ENCODE measurements at places on chromosomes 16 and 17. TPM values are rescaled to one million over a fixed set of nuclear protein-coding genes. Genes with fewer than 3 reads are reported as not detected.
A peak's percentile ranks its signal among the peaks of the same experiment; 100 is the strongest.

GRCh38 chr16:67112591-67113399 lies 3.1 kb downstream of the PHAF1 start:
- H3K27me3 ChIP-seq = no peaks in the 10 kb centered on the region
- peaks cover 35% of the 10 kb centered on the region for H3K4me1 ChIP-seq
- H3K27ac ChIP-seq = no peak overlapping the region
- peaks cover 6% of the 10 kb centered on the region for H3K36me3 ChIP-seq
- H3K4me3 ChIP-seq = no peak overlapping the region
- no peak for DNase-seq

DNA sequence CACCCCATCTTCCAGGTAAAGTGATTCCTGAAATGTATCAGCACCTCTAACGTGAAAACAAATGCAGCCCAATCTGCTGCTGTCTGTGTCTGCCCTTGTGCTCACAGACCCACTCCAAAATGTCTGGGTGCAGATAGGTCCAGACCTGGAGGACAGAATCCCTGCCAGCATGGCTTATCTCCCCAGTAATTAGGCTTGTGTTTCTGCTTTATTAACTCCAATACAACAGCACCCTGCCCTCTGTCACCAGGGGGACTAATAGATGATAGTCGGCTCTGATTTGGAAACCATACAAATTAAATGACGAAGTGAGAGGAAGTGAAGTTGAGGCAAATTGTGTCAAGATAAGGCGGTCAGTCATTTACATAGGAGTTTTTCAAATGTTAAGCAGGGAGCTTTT lies 608.3 kb upstream of the SALL1 start:
- DNase-seq = no peak
- peaks cover 3% of the 10 kb centered on the region for H3K27me3 ChIP-seq
- H3K4me1 ChIP-seq = no peaks in the 10 kb centered on the region
- no peaks in the 10 kb centered on the region for H3K36me3 ChIP-seq

DNA sequence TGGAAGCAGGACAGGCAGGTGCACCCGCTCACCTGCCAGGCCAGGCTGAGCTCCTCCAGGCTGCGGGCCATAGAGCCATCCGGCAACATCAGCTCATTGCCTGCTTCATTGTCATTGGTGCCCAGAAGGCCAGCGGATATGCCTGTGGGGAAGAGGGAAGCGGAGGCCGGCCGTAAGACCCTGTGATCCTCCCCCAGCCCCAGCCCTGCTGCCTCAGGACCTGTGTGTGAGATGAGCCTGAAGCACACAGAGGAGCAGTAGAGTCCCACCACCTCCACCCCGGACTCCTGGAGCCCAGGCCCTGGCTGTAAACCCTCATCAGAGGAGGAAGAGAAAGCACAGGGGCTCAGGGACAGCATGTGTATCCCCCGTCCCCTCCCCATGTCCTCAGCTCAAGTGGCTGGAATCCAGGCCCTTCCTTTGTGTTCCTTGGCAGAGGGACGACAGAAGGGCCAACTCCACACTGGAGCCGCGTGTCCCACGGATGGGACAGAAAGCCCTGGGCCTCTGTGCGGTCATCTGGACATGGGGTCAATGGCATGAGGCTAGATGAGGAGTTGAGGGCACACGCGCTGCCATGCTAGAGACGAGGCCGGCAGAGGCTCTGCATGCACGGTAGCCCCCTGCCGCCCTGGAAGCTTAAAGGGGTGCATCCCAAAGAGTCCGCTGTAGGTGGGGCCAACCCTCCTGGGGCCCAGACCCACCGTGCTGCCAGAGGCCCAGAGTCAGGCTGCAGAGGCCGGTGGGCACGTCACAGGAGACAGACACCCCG lies 39.1 kb downstream of the RMI2 start:
- H3K36me3 ChIP-seq = no peaks in the 10 kb centered on the region
- H3K4me3 ChIP-seq = no peak overlapping the region
- no peaks in the 10 kb centered on the region for H3K27me3 ChIP-seq
- no peak overlapping the region for H3K27ac ChIP-seq
- no peak for DNase-seq

DNA sequence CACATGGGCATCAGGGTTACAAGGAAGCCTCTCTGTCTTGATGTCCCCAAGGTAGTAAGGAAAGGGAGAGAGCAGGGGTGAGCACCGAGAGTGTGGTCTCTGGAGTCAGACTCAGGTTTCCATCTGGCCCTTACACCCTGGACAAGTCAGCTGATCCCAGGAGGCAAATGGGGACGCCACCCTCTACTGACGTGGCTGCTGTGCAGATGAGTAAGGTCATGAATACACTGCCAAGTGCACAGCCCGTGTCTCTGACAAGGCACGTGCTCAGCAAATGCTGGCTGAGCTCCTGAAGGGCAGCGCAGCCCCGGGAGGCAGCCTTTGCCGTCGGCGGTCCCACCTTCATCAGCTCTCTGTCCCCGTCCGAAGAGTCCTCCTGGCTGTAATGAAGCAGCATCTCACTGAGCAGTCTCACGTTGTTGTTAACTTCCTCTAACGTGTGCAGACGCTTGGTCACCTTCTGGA lies 19.4 kb downstream of the GGA3 start:
- DNase-seq = no peak
- peaks cover 34% of the 10 kb centered on the region for H3K4me1 ChIP-seq
- no peaks in the 10 kb centered on the region for H3K27me3 ChIP-seq
- H3K36me3 ChIP-seq = peaks cover 24% of the 10 kb centered on the region
- no peak overlapping the region for H3K4me3 ChIP-seq

- H3K36me3 ChIP-seq = peaks cover 13% of the 10 kb centered on the region
- no peak for DNase-seq
- H3K4me1 ChIP-seq = peaks cover 30% of the 10 kb centered on the region
These were observed 4.5 kb downstream of the NUDT16L1 start for GRCh38 chr16:4697848-4698291.

GRCh38 chr16:72917051-72917450 lies 130.9 kb downstream of the ZFHX3 start:
- peaks cover 3% of the 10 kb centered on the region for H3K36me3 ChIP-seq
- no peak overlapping the region for H3K27ac ChIP-seq
- no peak overlapping the region for H3K4me3 ChIP-seq
- peaks cover 19% of the 10 kb centered on the region for H3K4me1 ChIP-seq
- DNase-seq = no peak
- H3K27me3 ChIP-seq = no peaks in the 10 kb centered on the region

- no peak overlapping the region for H3K4me3 ChIP-seq
- no peaks in the 10 kb centered on the region for H3K27me3 ChIP-seq
- DNase-seq = no peak
- H3K4me1 ChIP-seq = no peaks in the 10 kb centered on the region
These were observed 31.4 kb downstream of the SPHK1 start for GRCh38 chr17:76415786-76416185.

GRCh38 chr17:5619088-5619740 lies 34.9 kb upstream of the NLRP1 start:
- H3K27ac ChIP-seq = no peak overlapping the region
- H3K36me3 ChIP-seq = no peaks in the 10 kb centered on the region
- H3K4me3 ChIP-seq = peak overlapping the region; percentile 27
- no peaks in the 10 kb centered on the region for H3K4me1 ChIP-seq

DNA sequence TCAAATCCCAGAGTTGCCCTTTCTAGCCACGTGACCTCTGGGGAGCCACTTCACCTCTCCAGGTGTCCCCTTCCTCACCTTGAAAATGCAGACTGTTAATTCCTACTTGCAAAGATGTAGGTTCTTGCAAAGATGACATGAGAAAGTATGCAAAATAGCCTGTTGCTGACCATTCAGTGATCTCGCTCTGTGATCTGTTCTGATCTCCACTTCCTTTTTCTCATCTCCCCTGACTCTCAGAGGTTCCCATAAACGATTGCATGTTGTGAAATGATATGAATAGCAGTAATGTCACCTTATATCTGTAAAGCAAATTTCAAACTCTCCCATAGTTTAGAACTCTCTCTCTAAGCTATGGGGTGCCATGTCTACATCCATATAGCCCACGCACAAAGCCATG lies 182.3 kb downstream of the TMEM132E start:
- no peaks in the 10 kb centered on the region for H3K36me3 ChIP-seq
- peaks cover 17% of the 10 kb centered on the region for H3K27me3 ChIP-seq
- no peak overlapping the region for H3K27ac ChIP-seq
- H3K4me3 ChIP-seq = no peak overlapping the region

CCL8 gene
- not detected for total RNA-seq

QPRT gene
- total RNA-seq = 13.3 TPM

MYLK3 gene
- not detected for total RNA-seq

USP31 gene
- total RNA-seq = 7.0 TPM
